Stimulated activated CD4-positive, alpha-beta T cell treated with anti-CD3 and anti-CD28 coated beads, Interleukin-12 subunit alpha, Interleukin-12 subunit beta, amount 100 ng/mL, for 48 hours (primary cell): ENCODE measurements at places on chromosomes 6 and 20.
A peak's percentile ranks its signal among the peaks of the same experiment; 100 is the strongest.

- DNase-seq, result peak; percentile 53
Observed at GRCh38 chr6:155327326-155328073, 13.2 kb upstream of the TFB1M start.

GRCh38 chr6:48755315-48755714 lies 644.3 kb upstream of the PTCHD4 start:
- no peak for DNase-seq

DNA sequence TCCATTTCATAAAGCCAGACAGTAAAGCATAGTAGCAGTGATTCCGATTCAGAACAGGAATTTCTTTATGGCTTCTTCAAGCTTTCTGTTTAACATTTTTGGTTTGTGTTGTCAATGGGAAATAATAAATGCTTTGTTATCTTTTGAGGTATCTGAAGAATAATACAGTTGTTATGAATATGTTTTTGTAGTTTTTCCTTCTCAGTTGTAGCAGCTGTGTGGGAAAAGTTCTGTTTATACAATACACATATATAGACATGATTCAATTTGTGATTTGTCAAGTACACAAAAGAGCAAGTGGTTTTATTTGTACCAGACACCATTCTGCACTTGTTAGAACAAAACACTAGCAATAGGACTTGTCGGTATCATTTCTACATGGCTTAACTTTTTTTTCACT lies 96.6 kb downstream of the CDYL start:
- DNase-seq, result no peak

DNA sequence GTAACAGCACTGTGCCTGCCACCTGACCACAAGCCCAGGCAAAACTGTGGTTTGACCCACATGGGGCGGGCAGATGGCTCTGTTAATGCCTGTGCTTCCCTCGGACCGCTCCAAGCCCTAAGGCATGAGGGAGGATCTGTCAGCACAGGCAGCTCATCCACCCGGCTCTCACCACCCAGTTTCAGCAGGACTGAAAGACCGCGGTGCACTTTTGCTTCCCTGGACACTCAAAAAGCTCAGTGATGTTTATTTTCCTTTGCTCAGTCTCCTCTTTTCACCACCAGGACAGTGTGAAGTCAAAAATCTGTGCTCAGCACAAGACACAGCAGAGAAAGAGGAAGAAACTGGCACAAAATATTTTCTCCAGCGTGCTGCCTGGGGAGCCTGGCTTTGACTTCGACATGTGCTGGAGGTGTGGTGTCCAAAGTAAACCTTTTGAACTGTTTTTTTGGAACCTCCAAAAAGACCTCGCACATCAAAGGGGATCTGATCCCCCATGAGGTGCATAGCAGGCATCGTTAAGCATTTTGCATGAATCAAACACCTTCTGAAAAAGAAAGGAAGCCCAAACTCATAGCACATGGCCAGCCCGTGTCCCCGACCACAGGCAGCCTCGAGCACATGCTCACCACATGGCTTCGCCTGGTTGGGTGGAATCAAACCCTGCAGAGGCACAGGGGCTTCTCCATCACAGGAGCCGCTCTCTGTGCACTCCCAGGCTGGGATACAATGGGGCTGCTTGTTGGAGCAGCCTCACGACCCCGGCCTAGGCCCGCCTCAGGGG lies 441.7 kb upstream of the JARID2 start:
- DNase-seq, result no peak

DNA sequence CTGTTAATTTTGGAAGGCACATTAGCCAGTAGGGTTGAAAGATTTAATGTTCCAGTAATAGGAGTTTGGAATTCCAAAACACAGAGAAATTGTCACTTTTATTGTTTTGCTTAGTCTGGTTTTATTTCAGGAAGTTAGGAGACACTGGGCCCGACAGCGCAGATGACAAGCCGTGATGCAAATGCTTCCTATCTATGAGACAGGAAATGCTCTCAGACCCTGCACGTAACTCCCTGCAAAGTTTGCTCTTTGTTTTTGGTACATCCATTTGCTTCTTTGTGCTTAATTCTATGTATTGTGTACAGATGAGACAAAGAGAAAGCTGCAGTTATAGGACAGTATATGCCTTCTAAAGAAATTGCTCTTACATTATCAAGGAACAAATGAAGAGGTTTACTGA lies 201.6 kb upstream of the SGK1 start:
- no peak for DNase-seq

- no peak for DNase-seq
Observed at GRCh38 chr6:75117701-75118100, 88.2 kb downstream of the COL12A1 start.

DNA sequence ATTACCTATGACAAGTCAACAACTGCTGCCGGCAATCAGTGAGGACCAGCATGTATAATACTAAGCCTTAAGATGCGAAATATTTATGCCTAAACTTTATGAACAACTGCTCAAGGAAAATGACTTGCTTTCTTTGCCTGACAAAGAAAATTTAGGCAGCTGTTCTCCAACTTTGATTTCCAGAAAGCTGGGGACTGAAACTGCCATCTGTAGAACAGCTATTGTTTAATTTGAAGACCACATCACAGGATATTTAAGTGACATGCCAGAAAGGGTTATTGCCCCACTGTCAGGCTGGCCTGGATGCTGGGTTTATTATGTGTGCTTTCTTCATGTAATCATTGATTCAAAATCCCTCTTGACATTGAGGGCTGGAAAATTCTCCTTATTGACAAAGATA lies 153.9 kb upstream of the ENPP5 start:
- no peak for DNase-seq

- no peak for DNase-seq
Observed at GRCh38 chr6:20706238-20706938, 172.1 kb downstream of the CDKAL1 start.

DNA sequence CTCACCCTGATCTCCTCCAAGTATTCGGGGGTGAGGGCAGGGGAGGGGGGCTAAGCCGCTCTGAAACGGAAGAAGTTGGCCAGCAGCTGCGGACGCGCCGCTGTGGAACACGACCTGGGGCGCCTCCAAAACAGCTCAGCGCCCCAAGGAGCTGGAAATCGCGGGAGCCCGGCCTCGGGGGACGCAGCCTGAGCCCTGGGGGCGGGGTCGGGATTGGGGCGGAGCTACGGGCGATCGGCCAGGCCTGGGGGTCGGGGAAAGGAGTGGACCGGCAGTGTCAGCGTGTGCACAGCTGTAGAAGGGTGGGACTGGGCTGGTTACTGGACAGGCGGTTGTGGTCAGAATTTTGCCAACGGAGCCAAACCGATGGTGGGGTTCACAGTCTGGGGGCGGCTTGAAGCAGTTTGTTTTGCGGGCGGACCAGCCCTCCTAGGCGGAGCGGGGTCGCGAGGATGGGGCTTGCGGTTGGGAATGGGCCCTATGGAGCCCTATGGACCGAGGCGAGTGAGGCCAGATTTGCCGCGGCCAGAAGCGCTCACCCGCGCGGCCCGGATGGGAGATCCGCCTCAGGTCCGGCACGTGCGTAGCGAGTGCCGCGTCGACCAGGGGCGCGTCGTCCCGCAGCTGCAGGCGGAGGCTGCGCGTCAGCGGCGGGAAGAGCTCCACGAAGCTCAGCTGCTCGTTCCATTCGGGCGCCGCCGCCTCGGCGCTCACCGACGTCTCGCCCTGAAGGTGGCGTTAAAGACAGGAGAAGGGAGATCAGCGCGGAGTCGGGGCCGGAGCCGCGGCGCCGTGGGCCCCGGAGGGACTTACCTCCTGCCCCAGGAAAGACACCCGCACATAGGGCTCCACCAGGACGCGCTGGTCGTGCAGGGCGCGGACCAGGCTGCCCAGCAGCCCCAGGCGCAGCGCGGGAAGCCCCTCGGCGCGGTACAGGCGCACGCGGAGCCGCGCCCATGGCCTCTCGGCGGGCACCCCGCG lies 14.3 kb upstream of the SPAG4 start:
- peak; percentile 61 for DNase-seq

GRCh38 chr6:114084327-114084890 lies 113.5 kb upstream of the HDAC2 start:
- DNase-seq, result no peak

DNA sequence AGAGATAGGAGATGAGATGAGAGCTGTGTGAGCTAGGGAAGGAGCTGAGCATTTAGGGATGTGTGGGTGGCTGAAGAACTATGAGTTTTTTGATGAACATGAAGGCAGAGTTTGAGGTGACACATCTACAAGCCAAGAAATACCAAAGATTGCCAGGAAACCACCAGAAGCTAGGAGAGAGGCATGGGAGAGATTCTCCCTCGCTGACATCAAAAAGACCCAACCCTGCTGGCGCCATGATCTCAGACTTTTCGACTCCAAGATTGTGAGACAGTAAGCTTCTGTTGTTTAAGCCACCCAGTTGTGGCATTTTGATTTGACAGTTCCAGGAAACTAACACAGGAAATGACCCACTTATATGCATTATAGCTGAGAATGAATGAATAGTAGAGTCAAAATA lies 790.9 kb downstream of the TFAP2A start:
- DNase-seq, result no peak

GRCh38 chr6:11934638-11935037 lies 77.5 kb upstream of the HIVEP1 start:
- no peak for DNase-seq

DNA sequence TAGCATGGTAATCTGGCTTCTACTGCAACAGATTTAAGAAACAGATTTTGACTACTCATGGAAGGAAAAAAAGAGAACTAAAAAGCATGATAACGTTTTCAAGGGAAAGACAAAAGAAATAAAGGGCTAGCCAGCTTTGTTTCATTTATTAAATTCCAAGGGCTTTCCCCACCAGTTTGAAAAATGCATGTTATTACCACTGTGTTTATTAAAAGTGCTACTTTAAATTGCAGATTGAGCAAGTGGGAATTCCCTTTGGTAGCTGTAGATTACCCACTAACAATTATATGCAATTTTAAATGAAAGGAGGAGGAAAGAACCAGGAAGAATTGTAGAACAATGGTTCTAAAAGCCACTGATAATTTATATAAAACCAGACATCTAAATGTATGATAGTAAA lies 40.6 kb upstream of the NHSL1 start:
- no peak for DNase-seq

DNA sequence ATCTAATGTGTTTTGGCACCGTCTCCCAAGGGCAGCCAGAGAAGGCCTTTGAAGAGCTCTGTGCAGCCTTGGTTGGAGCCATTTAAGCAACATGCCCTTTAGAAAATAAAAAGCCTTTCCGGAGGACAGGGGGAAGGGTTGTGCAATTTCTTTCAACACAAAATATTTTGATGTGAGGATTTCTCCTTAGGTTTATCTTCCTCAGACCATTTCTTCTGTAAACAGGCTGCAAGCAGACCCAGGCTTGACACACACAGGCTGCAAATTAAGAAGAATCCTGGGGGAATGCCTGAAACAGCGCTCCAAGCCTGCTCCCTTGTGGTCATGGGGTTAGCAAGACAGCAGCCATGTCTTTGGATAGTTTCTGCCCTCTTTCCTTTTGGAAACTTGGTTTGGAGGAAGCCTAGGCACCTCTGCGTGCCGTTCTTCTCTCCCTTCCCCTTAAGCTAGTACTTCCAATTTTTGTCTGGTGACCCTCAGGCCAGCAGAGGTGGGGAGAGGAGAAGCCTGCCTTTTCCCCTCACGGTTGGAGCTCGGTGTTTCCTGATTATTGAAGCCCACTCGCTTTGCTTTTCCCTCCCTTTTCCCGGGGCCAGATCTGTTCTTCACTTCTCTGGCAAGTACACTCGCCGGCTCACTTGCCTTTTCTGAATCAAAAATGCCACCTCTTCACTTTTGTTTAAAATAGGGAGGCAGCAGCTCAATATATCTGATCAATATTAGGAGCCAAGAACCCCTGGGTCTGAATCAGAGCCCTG lies 39.6 kb upstream of the NOX3 start:
- DNase-seq, result no peak

- no peak for DNase-seq
Observed at GRCh38 chr6:152836523-152836922, 85.9 kb downstream of the VIP start.

DNA sequence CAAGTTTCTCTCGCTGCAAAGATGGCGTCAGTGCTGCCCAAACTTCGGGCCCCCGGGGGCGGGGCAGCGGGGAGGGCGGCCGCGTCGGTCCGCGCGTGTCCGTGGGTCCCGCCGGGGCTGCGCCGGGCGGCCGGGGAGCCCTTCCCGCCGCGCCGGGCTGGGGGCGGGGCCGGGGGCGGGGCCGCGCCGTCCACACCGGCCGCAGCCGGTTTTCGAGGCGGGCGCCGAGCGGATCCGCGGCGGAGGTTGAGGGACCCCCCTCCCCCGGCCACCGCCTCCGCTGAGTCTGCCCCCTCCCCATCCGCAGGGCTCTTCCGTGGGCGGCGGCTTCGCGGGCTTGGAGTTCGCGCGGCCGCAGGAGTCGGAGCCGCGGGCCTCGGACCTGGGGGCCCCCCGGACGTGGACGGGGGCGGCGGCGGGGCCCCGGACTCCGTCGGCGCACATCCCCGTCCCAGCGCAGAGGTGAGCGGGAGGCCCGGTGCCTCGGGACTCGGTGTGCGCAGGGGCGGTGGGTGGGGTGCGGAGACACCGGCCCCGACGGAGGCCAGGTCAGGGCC lies 572 bp downstream of the SLC2A4RG start:
- no peak for DNase-seq

DNA sequence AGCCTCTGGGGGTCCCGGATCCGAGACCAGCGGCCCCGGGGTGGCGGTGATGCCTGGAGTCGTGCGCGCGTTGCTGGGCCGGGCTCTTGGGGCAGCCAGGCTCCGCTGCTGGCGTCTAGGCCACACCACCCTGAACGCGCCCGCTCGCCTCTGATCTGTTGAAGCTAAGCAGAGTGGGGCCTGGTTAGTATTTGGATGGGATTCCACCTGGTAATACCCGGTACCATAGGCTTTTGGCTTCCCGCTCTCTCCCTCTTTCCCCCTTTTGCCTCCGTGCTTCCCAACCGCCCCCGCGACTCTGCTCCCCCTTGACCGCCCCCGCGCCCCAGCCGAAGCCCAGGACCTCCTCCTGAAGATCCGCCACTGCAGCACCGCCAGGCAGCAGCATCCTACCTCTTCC lies 1383.5 kb upstream of the DEFB115 start:
- no peak for DNase-seq

- no peak for DNase-seq
Observed at GRCh38 chr20:62975812-62976508, 23.5 kb downstream of the SLC17A9 start.

DNA sequence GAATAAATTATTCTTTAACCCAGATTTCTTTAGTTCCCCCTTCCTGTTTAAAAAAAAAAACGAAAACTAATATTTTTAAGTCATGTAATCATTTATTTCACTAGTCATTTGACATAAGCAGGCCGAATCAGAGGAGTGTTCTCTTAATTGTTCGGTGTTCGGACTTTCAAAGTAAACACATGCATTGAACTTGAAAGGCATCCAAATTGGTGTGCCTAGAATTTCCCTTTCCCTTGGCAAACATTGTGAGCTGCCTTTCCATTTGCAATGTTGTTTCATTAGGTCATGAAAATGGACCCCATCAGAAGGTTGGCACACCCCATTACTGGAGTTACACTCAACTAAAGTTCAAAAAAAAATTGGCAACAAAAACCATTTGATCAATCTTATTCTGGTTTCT lies 283.0 kb upstream of the MARCKS start:
- no peak for DNase-seq
